ENCODE measurements at places on chromosomes 5 and 9.

DNA sequence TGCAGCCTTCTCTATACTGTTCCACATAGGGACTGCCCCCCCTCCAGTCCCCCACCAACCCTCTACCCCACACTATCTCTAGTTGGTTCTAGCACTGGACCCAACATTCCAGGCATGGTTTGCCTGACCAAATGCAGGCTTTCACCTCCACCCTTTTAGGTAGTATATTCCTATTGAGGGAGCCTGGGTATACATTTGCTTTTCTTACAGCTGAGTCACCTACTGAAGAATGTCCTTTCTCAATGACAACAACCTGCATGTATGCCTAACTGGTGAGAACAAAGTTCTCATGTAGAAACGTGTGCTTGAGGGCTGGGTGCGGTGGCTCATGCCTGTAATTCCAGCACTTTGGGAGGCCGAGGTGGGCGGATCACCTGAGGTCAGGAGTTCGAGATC is 8.2 kb downstream of the TNIP1 start:
- peak; percentile 92 for DNase-seq

DNA sequence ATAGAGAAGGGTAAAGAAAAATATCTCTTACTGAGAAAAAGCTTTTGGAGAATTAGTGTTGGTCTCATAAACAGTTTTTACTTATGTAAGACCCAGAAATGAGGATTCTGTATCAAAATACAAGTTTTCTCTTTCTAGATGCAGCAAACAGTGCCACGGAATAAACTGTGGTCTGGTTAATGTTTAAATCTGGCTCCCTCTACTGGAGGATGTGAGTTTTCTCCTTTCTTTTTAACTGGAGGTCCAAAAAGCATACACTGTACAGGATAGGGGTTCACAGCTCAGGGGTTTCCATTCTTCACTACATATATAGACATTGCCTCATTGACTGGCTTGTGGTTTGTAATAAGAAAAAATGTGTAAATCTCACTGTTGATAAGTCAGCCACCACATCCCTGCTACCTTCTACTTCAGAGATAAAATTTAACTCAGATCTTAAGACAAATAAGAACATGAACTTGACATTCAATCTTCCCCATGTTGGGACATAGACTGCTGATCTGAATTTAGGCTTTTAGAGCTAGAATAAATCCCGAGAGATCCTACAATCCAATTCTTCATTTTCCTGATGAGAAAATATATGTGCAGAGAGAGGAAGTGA is 98.9 kb downstream of the CFAP95 start:
- peak; percentile 77 for DNase-seq

DNA sequence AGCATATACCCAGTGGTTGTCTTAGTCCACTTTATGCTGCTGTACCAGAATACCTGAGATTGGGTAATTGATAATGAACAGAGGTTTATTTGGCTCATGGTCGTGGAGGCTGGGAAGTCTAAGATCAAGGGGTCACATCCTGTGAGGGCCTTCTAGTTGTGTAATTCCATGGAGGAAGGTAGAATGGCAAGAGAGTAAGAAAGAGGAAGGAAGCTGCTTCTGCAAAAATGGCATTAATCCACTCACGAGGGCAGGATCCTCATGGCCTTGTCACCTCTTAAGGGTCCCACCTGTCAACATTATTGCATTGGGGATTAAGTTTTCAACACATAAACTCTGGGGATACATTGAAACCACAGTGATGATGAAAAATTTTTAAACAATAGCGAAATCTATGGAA is 17.0 kb downstream of the BTNL8 start:
- DNase-seq: no peak

DNA sequence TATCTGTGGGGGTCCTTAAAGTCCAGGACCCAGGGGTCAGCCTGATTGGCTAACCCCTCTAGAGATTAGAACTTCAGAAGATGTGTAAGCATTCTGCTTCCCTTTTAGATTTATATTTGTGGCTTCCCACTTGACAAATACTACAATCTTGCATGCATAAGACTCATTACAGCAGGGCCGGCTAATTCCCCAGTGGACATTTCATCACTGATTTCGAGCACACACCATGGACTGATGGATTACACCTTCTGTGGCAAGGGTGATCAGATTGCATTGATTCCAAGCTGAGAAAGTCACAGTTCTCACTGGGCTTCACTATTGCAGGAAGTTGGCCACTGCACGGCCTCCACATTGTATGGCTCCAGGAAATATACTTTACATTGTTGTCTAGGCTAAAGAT is 65.8 kb upstream of the DAPK1 start:
- DNase-seq: no peak
